ENCODE measurements at places on chromosomes 5 and 9.
A peak's percentile ranks its signal among the peaks of the same experiment; 100 is the strongest.

GRCh38 chr9:130058154-130058553, 4.4 kb downstream of the GPR107 start:
- no peak for DNase-seq

DNA sequence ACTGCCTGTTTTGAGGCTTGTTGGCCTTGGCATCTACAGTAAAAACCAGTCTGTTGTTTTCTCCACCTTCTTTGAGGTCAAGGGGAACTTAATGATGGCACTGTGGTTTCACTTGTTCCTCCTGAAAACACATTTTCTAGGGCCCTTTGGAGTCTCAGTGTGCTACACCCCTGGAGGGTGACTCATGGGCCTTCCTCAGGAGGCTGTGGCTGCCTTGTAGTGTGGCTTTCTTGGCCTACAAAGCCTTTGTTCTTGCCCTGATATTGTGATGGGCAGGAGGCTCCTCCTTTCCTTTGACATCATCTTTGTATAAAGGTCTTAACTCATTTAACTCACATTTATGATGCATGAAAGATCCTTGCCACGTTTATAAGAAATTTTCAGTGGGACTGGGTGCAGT, 56.3 kb upstream of the GPBP1 start:
- DNase-seq, result no peak

DNA sequence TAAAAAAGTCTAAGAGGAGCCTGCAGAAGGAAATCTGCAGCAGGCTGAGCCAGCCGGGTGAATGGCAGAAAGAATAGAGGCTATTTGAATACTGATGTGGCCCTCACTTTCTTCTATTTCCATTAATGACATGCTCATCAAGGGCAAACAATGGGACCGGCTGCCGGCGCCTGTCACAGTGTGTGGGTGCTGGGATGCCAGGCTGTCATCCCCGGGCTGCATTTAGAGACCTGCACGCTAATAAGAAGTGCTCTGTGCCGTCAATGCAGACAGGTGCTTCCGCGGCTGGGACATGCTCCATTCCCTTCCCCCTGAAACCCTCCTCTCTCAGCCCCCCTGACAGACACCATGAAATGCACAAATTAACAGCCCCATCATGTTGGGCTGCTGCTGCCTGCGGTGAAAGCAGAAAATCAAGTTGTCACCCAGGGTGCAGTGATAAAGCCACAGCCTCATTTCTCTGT, 217.7 kb upstream of the TBCA start:
- DNase-seq, result no peak

DNA sequence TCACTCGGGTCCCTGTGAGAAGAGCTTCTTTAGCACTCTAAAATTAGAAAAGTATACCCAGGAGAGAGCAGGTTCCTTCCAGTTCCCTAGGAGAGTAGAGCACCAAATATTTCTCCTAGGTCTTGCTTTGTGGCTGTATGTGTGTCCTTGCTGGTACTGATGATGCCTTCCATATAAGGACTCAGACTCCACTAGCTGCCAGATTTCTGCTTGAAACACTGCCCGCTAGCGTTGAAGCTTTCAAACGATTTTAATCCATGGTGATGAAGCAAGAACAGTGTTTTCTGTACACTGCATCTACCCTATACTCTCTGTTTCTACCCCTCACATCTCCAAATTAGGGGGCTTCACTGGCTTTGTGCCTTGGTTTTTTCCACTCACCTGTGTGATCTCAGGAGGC, 2.4 kb upstream of the SMC2 start:
- DNase-seq, result peak; percentile 77

GRCh38 chr5:132000677-132001453, 10.6 kb downstream of the ACSL6 start:
- DNase-seq, result no peak

DNA sequence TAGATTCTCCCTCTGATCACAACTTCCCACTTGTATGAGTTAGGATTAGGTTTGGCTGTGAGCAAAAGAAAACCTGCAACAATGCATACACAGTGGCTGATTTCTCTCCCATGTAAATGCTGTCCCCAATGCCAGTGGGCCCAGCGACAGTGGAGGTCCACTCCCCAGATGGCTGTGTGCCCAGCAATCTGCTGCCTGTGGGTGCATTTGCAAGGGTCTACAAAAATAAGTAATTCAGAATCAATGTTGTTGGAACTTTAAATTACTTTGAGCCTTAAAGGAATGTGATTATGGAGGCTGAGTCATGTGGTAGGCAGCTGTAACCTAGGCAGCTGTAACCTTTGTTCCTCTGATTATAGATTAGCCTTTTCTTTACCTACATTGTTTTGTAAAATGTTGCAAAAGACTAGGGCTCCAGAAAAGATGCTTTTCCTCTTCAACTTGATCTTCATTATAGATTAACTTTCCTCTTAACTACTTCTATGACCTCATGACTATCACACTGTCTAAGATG, 14.2 kb upstream of the MXD3 start:
- no peak for DNase-seq

GRCh38 chr5:140115186-140115500, 1.2 kb downstream of the PURA start:
- no peak for DNase-seq

GRCh38 chr9:98251551-98251950, 3.9 kb downstream of the TBC1D2 start:
- DNase-seq, result no peak

GRCh38 chr5:132464156-132464939, 26.2 kb downstream of the IRF1 start:
- DNase-seq, result peak; percentile 58
